ENCODE measurements at places on chromosomes 1 and 21.

GRCh38 chr1:54874079-54874830 is 12.7 kb downstream of the DHCR24 start:
- DNase-seq, result no peak

DNA sequence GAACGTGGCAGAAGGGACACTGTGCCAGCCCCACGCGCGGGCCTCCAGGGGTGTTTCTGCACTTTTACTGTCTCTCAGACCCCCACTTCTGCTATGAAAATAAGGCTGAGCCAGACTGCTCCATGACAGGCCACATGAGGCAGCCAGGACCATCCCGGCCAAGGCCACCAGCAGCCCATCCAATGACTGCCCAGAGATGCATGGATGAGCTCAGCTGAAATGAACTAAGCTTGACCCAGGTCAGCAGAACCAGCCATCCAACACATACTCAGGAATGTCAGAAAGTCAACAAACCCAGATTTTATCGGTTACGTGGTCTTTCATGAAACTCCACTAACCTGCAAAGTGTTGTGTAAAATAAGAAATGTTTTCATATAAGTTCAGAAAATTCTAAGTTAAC is 51.2 kb downstream of the CCDC185 start:
- DNase-seq, result no peak

DNA sequence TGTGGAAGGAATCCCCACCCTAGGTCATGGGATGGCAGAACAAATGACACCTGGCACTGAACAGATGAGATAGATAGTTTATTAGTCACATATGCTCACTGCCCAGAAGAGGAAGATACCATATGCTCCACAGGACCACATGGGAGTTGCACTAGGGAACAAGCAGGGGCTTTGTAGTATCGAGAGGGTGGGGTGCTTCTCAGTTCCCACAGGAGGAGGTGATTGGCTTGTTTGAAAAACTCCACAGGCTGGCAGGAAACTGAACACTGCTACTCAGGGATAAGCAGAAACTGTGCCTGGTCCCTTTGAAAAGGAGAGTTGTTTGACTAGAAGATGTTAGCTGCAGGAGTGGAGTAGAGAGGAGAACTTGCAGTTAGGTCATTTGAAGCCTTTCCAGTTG is 31.9 kb upstream of the RXRG start:
- DNase-seq, result no peak

DNA sequence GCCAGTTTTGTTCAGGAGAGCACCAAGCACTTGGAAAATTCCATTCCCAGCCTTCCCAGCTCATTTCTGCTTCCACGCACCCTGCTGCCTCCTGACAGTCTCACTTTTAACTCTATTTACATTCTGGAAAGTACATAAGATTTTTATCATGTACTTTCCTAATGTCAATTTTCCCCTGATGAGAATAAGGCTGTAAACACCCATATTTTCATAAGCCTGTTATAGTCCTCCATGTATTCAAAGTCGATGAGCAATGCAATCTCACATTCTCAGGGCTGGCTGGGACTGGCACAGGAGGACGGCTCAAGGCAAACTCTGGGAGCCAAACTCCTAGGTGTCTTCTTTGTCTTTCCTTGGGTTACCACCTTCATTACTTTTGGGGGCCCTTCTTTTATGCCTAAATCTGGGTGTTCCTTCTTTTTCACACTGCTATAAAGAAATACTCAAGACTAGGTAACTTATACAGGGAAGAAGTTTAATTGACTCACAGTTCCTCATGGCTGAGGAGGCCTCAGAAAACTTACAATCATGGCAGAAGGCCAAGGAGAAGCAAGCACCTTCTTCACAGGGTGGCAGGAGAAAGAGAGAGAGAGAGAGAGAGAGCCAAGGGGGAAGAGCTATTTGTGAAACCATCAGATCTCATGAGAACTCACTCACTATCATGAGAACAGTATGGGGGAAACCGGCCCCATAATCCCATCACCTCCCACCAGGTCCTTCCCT is 94.6 kb downstream of the IGSF21 start:
- DNase-seq, result no peak

GRCh38 chr1:9960011-9960410 is 16.7 kb downstream of the NMNAT1 start:
- DNase-seq, result no peak

DNA sequence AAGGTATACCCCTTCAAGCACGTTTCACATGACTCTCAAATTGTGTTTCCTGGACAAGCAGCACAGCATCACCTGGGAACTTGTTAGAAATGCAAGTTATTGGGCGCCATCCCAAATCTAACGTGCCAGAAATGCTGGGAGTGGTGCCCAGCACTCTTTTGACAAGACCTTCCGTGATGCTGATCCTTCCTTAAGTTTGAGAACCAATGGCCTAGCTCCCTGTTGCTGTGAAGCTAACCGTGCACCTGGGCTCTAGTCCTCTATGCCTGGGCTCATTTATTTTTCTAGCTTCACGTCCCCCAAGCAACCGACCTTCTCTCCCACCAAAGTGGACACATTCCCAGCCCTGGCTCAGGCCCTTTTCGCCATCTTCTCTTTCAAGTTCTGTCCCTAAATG is 4.3 kb downstream of the BEST4 start:
- no peak for DNase-seq

- DNase-seq, result no peak
These were observed 27.0 kb downstream of the ZZZ3 start for GRCh38 chr1:77655431-77655974.

DNA sequence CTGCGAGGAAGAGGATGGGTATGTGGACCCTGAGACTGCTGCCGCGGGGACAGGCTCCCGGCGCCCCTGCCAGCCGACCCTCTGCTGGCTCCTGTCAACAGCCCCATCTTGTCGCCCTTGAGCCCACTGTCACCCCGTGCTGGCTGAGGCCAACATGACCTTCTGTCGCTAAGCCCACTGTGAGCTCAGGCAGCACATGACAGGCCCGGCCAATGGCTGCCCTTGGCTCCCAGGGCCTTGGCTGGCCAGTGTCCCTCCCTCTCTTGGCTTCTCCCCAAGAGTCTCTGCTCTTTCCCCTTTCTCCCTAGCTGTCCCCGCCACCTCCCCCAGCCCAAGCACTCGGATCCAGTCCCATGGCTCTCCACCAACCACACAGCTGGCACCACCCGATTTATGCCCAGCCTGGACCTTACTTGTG is 3.5 kb downstream of the PEX10 start:
- no peak for DNase-seq

DNA sequence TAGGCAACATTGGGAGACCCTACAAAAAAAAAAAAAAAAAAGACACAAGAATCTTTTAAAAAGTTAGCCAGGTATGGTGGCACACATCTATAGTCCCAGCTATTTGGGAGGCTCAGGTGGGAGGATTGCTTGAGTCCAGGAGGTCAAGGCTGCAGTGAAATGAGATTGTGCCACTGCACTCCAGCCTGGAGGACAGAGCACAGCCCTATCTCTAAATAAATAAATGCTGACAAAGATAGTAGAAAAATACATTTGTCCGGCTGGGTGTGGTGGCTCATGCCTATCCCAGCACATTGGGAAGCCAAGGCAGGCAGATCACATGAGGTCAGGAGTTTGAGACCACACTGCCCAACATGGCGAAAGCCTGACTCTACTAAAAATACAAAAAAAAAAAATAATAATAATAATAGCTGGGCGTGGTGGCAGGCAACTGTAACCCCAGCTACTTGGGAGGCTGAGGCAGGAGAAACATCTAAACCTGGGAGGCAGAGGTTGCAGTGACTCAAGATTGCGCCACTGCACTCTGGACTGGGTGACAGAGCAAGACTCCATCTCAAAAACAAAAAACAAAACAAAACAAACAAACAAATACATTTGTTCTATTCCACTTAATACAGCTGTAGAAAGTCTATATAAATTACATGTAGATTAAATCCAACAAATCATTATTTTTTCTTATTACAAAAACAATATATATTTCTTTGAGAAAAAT is 48.5 kb downstream of the PHACTR4 start:
- DNase-seq, result no peak

- no peak for DNase-seq
These were observed 86.8 kb downstream of the KCNJ6 start for GRCh38 chr21:37829447-37829846.

GRCh38 chr1:228022571-228023293 is 15.9 kb downstream of the WNT3A start:
- DNase-seq, result no peak

GRCh38 chr1:228434689-228435088 is 18.0 kb upstream of the TRIM17 start:
- DNase-seq, result no peak

DNA sequence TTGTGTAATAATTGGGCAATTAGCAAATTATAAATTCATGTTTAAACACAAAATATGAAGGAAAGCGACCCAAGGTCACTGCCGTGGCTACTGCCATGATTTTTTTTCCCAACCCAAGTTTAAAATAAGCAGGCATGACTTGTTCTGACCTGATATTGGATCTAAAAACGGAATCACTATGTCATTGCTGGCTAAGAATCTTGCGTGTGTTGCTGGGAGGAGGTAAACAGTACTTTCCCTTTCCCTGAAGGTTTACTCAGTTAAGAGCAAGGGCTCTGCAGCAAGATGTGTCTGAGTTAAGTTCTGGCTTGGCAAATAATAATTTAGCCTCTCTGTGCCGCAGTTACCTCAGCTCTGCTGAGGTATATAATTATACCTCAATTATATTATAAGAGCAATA is 125.7 kb upstream of the L1TD1 start:
- DNase-seq, result no peak

DNA sequence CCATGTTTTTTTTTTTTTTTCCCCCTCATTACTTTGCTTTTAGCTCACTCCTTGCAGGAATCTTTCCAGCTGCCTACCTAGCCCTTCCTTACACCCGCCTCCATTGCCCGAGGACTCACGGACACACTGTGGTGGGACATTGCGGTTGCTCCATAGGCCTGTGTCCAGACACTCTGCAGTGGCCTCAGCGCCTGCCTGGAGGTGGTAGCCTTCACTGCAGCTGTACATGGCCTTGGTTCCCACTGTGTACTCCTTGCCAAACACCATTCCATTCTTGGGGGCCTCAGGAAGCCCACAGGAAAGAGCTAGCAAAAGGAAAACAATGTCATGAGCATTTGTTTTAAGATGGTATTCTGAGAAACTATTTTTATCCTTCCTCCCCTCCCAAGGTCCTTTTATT is 99.9 kb downstream of the ZSCAN20 start:
- no peak for DNase-seq

- no peak for DNase-seq
These were observed 131.9 kb upstream of the ATP1B1 start for GRCh38 chr1:168974611-168975010.

DNA sequence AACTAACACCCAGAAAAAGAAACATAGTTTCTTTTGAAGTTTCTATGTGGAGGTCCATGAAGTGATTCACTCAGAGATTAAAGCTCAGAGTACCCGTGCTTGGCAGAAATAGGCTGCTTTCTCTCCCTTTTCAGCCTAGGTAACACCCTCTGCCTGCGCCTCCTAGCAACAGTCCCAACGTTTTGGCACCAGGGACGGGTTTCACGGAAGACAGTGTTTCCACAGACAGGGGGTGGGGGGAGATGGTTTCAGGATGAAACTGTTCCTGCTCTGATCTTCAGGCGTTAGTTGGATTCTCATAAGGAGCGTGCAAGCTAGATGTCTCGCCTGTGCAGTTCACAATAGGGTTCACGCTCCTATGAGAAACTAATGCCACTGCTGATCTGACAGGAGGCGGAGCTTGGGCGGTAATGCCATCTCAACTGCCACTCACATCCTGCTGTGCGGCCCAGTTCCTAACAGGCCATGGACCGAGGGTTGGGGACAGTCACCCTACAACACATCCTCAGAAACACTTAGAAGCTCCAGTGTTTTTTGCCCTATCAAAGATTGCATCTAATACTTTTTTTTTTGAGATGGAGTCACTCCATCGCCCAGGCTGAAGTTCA is 53.2 kb downstream of the CHML start:
- DNase-seq, result no peak

- no peak for DNase-seq
These were observed 179.4 kb upstream of the SGIP1 start for GRCh38 chr1:66354311-66355201.

DNA sequence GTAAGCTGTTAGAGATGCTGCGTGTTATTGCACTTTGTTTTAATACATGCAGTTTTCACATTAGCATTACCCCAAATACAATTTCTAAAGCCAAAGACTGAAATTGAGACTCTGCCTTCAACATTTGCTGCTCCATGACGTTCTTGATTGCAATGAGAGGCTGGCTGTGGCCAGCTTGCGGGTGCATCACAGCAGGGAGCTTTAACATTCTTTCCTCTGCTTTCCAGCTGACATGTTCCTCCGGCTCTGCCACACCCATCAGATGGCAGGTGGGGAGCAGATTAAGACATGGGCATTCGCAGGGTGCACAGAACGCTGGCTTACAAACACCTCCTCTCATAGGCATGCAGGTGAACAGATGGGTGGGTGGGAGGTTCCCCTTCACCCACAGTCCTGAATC is 314.1 kb downstream of the DISC1 start:
- DNase-seq, result no peak

GRCh38 chr1:228515200-228515834 is 28.1 kb downstream of the RNF187 start:
- DNase-seq, result peak; percentile 61

DNA sequence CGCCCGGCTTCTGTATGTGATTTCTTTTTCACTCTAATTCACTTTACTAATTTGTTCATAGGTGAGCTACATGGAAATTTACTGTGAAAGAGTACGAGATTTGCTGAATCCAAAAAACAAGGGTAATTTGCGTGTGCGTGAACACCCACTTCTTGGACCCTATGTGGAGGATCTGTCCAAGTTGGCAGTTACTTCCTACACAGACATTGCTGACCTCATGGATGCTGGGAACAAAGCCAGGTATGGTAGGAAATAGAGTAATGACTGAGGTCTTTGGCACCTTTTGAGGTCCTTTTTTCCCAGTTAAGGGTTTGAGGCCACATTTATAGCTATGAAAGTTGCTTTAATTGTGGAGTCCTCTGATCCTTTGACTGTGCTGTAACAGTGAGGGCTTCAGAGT is 56.9 kb downstream of the KIF1B start:
- no peak for DNase-seq

DNA sequence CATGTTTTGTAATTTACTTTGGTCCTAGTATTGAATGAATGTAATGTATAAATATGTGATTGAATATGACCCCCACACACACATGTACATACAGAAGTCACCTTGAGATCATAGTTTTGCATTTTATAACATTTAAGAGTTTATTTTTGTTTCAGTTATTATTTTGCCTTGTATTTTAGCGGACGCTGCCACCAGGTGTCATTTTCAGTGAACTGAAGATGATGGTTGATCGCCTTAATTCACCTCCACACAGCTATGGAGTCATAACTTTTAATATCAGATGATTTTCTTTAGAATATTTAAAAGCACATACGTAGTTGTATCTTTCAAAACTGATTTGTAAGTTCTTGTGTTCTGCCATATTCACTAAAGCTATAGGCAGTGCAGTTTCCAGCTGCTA is 130.4 kb downstream of the DYRK1A start:
- no peak for DNase-seq
